ENCODE measurements at places on chromosomes 1 and 21. TPM values are rescaled to one million over a fixed set of nuclear protein-coding genes. Genes with fewer than 3 reads are reported as not detected.

DNA sequence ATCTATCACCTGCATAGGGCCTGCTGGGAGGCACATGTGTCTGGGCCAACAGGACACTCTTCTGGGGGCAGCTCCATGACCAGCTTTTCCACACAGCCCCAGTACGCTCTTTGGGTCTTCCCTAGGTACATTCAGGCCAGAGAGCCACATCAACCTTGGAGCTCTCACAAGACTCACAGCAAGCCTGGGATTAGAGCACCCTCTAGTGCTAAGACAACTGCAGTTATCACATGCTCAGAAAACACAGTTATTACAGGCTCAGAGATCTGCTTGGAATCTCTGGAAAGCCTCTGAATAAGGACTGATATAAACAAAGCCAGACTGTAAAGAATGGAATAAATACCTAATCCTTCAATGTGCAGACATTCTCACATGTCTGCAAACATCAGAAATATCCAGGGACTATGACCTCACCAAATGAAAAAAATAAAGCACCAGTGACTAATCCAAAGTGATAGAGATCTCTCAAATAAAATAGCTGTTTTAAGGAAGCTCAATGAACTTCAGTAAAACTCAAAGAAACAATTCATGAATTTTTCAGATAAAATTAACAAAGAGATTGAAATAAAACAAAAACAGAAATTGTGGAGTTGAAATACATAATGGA is 563.9 kb upstream of the NR5A2 start:
- no peak for DNase-seq

- DNase-seq, result no peak
Observed at GRCh38 chr1:75908717-75909152, 23.5 kb downstream of the ASB17 start.

DNA sequence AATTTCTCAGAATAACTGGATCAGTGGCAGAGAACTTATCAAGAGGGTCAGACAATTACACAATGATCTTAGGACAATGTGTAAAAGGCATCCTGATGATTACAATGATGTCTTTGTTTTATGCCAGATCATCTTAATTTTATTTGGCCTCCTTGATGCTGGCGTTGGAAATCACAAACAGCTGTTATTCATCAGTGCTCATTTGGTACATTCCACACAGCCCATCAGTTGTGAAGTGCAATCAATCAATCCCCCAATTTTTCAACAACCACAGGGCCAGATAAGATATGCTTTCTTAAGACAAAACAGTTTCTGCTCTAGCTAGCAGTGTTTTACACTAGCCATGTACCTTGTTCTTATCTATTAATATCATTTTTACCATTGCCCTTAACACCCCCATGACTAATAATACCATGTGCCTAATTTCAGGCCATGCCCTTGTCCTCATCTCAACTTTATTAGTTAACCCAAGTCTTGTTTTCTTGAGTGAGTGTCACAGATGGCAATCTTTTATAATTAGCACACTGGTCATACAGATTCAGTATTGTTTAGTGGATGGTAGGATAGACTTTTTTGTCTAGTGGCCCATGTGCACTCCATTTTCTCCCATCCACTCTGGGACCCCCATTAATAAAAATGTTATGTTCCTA is 40.8 kb upstream of the COL24A1 start:
- DNase-seq, result no peak

The FCRL2 gene
- total RNA-seq, result not detected

The OR14K1 gene
- total RNA-seq, result not detected
